ENCODE measurements at places on chromosomes 7 and 10.

DNA sequence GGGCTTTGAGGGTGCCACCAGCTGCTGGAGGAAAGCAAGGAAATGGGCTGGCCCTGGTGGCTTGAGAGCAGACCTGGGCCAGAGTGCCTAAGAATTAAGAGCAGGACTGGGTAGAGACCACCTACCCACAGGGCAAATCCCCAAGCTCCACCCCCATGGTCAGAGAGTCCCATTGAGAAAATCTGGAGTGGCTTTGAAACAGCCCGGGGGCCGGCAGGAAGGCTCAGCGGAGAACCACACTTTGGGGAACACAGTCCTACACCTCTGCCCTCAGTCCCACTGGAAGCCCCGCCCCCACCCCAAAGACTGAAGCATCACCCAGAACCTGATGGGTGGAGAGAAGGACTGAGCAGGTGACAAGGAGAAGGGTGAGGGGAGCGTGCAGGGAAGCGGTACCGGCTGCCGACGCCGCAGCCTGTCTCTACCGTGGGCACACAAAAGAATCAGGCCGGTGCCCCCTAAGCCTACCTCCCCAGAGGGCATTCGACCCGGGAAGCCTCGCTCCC lies 3.6 kb downstream of the SMARCD3 start:
- peaks cover under 1% of the 10 kb centered on the region for H3K4me1 ChIP-seq
- H3K36me3 ChIP-seq = peaks cover 2% of the 10 kb centered on the region
- no peak overlapping the region for H3K27ac ChIP-seq
- H3K27me3 ChIP-seq = peaks cover 12% of the 10 kb centered on the region

- DNase-seq = no peak
- H3K27ac ChIP-seq = no peak overlapping the region
- no peaks in the 10 kb centered on the region for H3K36me3 ChIP-seq
- H3K4me1 ChIP-seq = peaks cover 9% of the 10 kb centered on the region
These were observed 34.9 kb upstream of the CALD1 start for GRCh38 chr7:134744569-134744968.

DNA sequence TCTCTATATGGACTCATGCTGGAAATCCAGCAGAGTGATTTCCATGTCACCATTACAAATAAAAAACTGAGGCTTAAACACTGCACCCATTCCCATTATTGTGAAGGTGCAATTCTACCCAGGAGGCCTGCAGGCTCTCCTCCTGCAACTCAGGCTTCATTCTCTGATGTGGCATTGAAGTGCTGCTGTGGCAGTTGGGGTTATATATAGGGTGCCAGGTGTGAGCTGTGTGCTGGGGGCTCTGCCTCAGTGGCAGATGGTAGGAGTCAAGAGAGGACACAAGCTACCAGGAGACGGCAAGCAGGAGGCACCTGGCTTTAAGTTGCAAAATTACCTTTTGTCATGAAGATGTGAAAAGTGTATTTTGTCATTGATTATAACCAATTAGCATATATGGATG lies 21.3 kb downstream of the ZNF107 start:
- no peak overlapping the region for H3K4me3 ChIP-seq
- H3K27me3 ChIP-seq = no peaks in the 10 kb centered on the region
- H3K27ac ChIP-seq = no peak overlapping the region
- DNase-seq = no peak

GRCh38 chr7:31368620-31369019 lies 28.1 kb upstream of the NEUROD6 start:
- H3K4me1 ChIP-seq = peaks cover 3% of the 10 kb centered on the region
- H3K27ac ChIP-seq = no peak overlapping the region
- no peaks in the 10 kb centered on the region for H3K36me3 ChIP-seq
- H3K4me3 ChIP-seq = no peak overlapping the region
- no peak for DNase-seq
- H3K27me3 ChIP-seq = no peaks in the 10 kb centered on the region

- H3K4me3 ChIP-seq = no peak overlapping the region
- no peaks in the 10 kb centered on the region for H3K36me3 ChIP-seq
- peaks cover 12% of the 10 kb centered on the region for H3K4me1 ChIP-seq
- peak; percentile 37 for DNase-seq
These were observed 5.9 kb upstream of the FAM131B start for GRCh38 chr7:143368387-143368786.

- H3K27me3 ChIP-seq = no peaks in the 10 kb centered on the region
- peaks cover 8% of the 10 kb centered on the region for H3K4me1 ChIP-seq
- H3K36me3 ChIP-seq = no peaks in the 10 kb centered on the region
These were observed 43.2 kb downstream of the CCNY start for GRCh38 chr10:35379226-35380137.

Measured in H9 (cell line).